ENCODE measurements at places on chromosomes 3 and 15.

DNA sequence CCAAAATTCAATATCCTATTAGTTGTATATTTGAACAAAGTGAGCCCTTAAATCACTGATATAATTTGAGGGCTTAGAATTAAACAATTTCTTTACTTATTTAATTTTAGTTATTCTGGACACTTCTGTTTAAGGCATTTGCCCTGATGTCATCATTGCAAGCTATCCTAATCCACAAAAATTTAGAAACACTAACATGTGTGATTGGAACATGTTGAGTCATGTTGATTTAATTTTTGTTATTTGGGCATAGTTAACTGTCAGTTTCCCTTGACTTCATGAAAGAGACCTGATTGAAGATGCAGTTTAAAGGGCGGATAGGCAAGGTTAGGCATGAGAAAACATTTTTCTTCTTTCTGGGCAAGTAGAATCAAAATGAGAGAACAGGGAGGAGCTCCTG, 682.6 kb downstream of the ROBO1 start:
- no peak for DNase-seq

GRCh38 chr15:65212097-65212496, 824 bp upstream of the CILP start:
- no peak for DNase-seq

DNA sequence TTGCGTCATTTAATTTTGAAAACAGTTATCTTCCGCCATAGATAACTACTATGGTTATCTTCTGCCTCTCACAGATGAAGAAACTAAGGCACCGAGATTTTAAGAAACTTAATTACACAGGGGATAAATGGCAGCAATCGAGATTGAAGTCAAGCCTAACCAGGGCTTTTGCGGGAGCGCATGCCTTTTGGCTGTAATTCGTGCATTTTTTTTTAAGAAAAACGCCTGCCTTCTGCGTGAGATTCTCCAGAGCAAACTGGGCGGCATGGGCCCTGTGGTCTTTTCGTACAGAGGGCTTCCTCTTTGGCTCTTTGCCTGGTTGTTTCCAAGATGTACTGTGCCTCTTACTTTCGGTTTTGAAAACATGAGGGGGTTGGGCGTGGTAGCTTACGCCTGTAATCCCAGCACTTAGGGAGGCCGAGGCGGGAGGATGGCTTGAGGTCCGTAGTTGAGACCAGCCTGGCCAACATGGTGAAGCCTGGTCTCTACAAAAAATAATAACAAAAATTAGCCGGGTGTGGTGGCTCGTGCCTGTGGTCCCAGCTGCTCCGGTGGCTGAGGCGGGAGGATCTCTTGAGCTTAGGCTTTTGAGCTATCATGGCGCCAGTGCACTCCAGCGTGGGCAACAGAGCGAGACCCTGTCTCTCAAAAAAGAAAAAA, 1.2 kb downstream of the B2M start:
- peak; percentile 42 for DNase-seq

DNA sequence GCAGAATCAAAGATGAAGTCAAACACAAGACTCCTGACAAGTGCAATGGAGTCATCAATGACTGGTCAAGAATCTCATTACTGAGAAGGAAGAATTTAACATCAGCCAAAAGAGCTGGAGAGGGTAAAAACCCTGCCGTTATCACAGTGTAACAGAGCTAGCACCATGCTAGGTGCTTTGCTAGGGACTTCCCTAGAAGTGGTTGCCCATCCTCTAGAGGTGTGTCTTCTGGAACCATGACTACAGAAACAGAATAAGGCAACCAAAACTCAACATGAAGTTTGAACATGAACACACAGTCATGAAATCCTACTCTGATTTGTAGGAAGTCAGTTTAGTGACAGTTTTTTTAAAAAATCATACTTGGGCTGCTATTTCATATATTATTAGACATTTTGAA, 9.5 kb downstream of the ACAD11 start:
- DNase-seq, result no peak

Data from left ventricle myocardium inferior (tissue), 1 donor.